T-helper 1 cell (primary cell): ENCODE measurements at places on chromosomes 4 and X.

DNA sequence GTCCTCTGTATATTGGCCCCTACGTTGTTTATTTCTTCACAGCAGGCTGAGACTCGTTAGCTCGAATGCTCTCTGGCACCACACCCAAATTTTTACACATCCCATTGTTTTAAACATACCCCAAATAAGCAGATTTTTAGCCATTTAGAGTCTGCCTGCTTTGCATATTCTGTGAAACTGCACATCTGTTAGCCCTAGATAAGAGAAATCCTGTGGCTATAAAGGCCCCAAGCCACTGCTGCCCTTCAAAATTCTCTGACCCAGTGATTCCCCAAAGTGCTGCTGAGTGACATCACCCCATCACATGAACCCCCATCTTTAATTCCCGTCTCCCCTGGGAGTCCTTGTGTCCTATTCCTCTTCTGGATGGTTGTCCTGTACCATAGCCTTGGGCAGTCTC lies 20.8 kb downstream of the TEX13C start:
- no peak for DNase-seq

- no peak for DNase-seq
These were observed 35.8 kb downstream of the SPANXD start for GRCh38 chrX:141662781-141663180.

DNA sequence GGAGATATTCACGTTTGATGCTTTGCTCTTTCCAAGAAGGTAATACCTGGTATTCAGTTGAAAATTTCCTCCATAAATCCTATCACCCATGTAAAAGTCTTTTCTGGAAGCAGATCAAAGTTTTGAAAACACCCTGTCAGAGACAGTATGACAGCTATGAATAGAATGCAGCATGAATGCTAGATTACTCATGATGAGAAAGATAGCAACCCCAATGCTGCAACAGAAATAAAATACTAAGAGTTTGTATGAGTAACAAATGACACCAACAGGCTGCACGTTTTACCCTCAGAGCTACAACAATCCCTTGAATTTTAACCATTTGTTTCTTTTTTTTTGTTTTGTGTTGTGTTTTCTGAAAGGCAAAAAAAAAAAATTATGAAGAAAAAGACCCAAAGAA lies 108.6 kb downstream of the ARHGAP6 start:
- DNase-seq, result no peak

DNA sequence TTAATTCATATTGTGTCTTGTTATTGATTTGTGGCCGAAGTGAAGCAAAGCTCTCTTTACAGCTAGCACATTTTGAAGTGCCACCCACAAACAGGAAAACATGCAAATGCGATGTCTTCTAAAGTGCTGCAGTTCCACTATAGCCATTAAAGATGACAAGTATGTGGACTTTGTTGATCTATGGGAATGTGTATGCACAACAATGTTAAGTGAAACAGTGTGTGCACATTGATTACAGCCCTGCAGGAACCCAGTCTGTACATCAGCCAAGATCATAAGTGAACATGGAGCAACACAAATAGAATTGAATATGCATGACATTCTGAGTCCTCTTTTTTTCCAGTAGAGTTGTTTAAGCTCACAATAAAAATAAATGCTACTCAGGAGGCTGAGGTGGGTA lies 43.0 kb downstream of the TFDP3 start:
- DNase-seq, result no peak

DNA sequence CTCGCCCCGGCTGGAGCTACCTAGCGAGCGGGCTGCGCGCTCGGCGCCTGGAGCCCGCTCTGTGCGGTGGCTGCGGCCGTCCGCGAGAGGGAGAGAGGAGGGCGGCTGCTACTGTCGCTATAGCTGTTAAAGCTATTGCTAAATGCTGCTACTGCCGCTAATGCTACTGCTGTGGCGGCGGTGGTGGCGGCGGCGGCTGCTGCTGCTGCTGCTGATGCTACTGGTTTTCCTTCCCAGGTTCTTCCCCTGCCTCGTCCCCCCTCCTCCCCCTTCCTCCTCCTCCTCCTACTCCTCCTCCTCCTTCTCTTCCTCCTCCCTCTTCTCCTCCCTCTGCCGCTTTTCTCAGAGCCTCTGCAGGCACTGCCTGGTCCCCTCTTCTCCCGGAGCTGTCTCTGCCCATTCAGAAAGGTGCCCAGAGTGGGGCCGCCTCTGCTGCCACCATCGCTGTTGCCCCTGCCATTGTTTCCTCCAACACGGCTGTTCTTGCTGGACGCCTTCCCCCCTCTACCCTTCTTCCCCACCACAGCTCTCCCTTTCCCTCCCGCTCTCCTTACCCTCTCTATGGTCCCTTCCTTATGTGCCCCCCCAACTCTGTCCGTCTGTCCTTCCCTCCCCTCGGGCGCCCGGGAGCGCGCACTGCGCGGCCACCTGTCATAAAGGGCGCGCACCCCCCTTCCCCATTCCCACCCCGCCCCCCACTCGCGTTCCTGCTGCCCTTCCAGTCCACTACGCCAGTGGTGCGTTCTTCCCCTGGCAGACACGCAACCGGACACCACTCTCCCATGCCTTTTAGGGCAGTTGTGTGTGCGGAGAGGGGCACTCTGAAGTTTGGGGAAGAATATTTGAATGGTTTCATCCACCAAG lies at the start of gene NEXMIF:
NEXMIF (minus strand) TSS at position 228 of the 864 bp plus-strand sequence.
- DNase-seq, result peak; percentile 28

GRCh38 chr4:41146196-41146595 lies 68.1 kb downstream of the APBB2 start:
- no peak for DNase-seq

DNA sequence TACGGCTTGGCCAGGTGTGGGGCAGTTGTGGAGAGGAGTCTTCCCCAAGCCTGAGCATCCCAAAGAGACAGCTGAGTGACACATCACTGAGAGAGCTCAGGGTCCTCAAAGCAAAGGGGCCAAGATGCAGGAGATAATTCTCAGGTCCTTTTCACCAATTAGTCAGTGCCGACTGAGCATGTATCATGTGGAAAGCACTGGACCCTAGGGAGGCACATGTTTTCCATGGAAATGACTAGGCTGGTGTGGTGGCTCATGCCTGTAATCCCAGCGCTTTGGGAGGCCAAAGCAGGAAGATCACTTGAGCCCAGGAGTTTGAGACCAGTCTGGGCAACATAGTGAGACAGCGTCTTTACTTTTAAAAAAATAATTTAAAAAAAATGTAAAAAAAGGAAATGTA lies 67.3 kb upstream of the PRPS1 start:
- DNase-seq, result no peak

- DNase-seq, result no peak
These were observed 37.2 kb upstream of the BDH2 start for GRCh38 chr4:103136671-103137445.

GRCh38 chr4:78776729-78777575 lies 802 bp downstream of the BMP2K start:
- no peak for DNase-seq

DNA sequence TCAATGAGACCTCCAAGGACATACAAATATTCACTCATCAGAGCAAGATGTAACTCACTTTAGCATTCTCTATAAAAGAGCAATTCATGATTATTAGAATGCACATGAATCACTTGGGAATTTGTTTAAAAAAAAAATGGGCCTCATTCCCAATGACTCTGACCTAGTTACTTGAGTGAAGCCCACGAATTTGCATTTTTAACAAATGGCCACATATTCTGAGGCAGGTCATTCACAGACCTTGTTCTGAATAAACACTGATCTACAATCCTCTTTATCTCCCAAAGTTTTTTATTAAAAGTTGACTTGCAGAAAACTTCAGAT lies 255.1 kb upstream of the VEGFC start:
- DNase-seq, result no peak

DNA sequence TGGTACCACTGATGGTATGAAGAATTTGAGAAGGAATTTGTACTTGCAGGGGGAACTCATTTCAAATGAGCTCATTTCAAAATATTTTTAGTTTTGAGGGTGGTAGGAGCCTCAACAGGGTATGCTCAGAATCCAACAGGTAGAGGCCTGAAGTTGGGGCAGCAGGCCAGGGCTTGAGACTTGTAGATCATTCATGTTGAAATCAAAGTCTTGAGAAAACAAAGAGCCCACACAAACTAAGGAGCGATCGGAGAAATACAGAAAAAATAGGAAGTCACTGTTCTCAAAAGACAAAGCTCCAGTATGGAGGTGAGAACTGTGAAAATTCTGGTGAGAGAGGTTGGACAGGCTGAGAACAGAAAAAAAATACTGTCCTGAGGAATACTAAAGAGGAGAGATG lies 979 bp upstream of the SLC9A6 start:
- DNase-seq, result no peak

- DNase-seq, result no peak
These were observed 18.1 kb downstream of the CCNQ start for GRCh38 chrX:153580700-153581386.

DNA sequence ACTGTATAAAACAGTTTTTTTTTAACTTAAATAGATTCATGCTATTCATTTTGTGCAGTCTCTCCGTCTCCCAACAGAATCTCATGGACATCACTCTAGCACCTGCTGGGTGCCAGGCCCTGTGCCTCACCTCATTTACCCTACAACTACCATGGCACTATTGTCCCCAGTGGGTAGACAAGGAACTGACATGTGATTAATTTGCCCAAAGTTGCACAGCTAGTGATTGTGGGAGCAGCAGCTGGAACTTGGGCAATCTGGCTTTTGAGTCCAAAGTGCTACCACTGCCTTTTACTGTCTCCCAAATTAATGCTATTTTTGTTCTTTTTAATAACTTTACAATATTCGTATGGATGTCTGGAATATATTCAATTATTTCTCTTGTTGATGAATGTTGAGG lies 11.2 kb upstream of the PGRMC2 start:
- no peak for DNase-seq

GRCh38 chrX:17459008-17459611 lies 84.1 kb downstream of the NHS start:
- no peak for DNase-seq

DNA sequence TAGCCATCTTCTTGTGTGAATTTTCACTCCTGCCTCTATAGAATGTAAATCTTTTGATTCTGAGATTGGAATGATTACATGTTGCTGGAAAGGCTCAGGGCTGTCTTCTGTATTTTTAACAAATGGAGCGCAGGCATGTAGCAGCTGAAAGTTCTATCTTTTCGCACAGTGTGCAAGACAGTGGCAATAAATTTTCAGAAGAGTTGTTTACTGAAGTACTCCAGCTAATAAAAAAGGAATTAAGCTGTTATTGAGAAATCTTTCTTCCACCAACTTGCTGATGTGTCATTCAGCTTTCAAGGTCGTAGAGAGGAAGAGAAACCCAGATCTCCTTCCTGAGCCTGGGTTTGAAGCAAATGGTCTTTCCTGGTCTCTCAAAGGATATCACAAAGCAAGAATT lies 122.0 kb upstream of the PUDP start:
- no peak for DNase-seq

DNA sequence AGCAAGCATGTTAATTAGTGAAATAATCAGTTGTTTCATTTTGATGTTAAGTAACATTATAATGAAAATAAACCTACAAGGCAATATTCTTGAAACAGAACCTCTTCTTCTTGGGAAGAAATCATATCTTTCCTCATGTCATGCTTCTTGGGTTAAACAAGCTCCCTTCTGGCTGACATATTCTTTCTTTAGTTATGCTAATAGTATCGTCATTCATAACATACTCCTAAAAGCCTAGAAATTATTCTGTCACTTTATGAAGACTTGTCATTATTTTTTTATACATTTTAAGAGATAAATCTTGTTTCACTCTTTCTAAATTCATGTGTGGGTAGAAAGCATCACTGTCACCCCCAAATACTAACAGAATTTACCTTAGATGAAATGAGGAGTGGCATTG lies 1047.0 kb upstream of the GRID2 start:
- DNase-seq, result no peak

DNA sequence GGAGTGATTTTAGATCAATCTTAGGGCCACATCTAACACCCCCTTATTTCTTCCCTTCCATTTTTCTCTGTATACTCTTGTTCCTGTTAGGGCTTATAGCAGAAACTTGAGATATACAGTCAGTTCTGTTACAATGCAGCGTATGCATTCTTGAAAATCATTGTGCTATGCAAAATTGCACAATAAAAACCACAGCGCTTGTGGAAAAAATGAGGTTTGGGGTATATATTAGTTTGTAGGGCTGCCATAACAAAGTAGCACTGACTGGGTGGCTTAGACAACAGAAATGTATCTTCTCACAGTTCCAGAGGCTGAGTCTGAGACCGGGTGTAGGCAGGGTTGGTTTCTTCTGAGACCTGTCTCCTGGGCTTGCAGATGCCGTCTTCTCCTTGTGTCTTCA lies 59.0 kb downstream of the WWC2 start:
- no peak for DNase-seq

DNA sequence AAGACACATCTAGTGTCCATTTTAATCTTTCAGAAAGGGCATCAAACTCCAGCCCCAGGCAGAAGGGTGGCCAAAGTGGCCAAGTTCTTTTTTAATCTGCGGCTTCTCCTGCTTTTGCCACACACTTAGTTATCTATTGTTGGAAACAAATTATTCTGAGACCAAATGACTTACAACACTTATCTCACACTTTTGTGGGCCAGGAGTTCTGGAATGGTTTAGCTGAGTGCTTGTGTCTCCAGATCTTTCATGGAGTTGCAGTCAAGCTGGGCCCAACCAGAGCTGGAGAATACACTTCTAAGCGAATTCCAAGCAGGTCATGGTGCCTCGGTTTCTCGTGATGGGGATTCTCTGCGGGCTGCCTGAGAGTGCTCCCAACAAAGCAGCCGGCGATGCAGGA lies 4.0 kb downstream of the TXK start:
- DNase-seq, result no peak

DNA sequence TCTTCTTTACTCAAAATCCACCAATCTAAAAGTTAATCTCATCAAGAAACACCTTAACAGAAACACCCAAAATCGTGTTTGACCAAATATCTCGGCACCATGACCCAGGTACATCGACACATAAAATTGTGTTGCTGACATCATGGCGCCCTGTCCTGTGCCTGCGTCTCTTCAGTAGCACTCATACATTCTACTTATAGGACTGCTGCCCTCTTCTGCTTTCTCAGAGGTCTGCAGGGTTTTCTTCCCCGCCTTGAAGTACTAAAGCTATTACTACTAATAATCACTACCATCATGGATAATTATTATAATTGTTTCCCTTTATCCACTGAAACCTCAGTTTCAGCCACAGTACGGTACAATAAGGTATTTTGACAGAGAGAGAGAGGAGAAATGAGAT lies 1403.1 kb upstream of the TENM3 start:
- no peak for DNase-seq

DNA sequence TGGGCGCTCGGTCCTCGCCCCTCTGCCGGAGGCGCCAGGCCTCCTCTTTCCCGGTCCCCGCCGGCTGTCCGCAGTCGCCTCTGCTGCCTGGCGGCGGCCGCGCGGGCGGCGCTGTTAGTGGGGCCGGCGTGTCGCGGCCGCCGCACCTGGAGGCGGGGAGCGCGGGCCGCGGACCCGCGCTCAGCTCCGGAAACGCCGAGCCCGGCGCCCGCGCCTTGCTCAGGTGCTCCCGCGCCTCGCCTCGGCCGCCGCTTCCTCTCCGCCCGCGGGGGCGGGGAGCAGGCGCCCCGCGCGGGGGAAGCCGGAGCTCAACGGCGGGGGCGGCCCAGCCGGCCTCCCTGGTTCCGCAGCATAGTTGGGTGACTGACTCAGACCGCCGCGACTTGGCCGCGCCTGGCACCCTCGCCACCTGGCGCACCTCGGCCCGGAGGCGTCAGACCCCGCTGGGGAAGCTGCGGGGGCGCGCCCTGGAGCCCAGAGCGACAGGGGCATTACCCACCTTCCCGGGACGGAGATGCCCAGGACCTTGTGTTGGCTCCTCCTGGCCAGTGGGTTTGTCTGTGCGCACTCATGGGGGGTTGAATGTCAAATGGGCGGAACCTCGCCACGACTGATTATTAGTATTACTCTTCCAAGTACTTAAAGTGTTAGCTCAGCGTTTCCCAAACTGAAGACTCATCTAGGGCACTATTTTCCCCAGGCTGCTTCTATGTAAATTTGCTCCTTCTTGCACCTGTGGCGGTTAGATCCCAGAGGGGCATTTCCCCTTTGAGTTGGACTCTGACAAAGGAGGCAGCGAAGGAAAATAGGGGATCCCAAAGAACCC lies at the start of gene ARAP2:
ARAP2 (minus strand) TSS at position 258 of the 826 bp plus-strand sequence. CDS start 15,028 bp downstream, outside the sequence.
- DNase-seq, result peak; percentile 68
